ENCODE measurements at places on chromosomes 6 and 20.

GRCh38 chr20:25422032-25422431, 14.6 kb downstream of the GINS1 start:
- no peak for DNase-seq

DNA sequence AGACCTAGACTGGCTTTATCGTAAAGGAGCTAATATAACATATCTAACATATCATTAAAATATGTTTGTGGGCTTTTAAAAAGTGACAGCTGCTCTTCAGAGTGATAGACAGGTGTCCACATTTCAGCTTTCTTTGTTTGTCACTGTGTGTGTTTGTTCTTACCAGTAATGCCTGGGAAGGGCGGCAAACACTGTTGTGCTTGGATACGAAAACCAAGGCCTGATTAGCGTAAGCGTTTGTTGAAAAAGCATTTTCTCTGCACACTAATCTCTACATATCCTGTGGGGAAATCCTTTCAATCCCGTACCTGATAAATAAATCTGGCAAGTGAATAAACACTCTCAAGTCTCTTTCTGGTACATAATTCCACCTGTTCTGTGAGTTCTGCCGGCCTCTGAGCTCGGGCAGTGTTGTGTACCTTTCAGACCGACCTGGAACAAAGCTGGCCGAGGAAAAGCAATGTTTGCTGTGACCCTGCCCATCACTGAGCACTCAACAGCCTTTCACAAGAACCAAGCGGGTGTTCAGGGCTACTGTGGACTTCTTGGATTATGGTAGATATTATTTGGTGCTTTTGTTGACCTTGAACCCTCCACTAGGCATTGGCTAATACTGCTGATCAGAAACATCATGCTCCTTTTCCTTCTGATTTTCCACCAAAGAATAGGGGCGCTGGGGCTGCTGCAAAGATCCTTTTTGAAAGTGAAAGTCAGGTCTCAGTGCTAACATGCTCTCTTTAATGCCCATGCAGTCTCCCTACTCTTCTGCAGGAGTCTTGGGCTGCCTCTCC, 100.4 kb downstream of the CD83 start:
- no peak for DNase-seq

- DNase-seq, result no peak
Measured at GRCh38 chr20:31713312-31714273, 9.1 kb downstream of the BCL2L1 start.

- DNase-seq, result no peak
Measured at GRCh38 chr6:129203190-129203900, 320.4 kb downstream of the LAMA2 start.

DNA sequence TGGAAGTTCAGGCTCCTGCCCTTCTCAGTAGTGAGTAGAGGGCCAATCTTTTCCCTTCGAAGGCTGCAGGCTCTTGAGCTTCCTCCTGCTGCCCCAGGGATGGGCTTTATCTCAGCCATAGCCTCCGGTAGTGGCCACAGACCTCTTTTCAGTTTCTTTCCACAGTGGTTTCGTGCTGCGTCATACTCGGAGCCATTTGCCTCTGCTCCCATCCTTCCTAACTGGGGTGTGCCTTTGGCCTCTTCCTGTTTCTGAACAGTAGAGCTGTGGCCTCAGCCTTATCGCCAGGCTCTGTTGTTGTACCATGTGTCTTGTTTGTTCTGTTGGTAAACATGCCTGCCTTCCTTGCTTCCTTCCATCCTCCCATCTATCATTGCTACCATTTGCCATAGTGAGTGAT, 54.1 kb downstream of the TULP4 start:
- DNase-seq, result no peak

DNA sequence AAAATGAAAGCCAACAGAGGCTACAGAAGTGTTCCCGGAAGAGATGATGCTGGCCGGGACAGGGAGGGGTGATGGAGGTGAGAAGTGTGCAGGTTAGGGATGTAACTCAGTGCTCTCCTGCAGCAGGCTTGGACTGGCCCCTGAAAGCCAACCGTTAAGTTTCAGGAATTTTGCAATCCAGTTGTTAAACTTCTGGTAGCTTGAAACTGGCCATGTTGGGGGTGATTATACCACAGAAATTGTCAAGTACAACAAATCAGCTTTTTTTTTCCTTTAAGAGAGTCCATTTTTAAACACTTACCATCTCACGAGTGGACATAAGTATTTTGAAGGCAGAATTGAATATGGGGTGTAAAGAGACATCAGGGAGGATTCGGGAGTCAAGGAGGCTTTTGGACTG, 8.8 kb upstream of the SIRPB1 start:
- no peak for DNase-seq

GRCh38 chr6:110538416-110539160, 62.2 kb upstream of the SLC22A16 start:
- no peak for DNase-seq

- no peak for DNase-seq
Measured at GRCh38 chr6:145814035-145814500, 527 bp downstream of the FBXO30 start.

DNA sequence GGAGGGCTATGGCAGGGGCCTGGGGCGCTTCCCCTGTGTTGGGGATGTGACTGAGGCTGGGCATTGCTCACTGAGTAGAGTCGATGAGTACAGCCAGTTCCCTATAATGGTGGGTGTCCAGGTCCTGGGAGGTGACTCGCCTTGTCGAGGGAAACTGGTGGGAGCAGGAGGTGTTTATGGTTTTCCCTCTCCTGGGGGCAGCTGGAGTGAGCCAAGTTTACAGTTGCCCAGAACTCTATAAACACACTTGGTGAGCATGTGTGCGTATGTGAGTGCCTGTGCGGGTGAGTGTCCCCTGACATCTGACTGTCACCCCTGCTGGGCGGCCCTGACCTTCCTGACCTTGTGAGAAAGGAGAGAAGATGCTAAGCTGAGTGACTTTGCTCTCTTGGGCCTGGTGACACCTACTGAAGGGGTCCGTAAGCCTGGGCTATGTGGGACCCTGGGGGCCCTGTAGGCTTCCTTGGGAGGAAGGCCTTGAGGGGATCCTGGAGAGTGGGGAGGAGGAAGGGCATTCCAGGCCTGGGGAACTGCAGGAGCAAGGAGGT, 65.9 kb downstream of the VEGFA start:
- DNase-seq, result no peak

- DNase-seq, result no peak
Measured at GRCh38 chr6:27383011-27383410, 5.5 kb upstream of the ZNF391 start.

DNA sequence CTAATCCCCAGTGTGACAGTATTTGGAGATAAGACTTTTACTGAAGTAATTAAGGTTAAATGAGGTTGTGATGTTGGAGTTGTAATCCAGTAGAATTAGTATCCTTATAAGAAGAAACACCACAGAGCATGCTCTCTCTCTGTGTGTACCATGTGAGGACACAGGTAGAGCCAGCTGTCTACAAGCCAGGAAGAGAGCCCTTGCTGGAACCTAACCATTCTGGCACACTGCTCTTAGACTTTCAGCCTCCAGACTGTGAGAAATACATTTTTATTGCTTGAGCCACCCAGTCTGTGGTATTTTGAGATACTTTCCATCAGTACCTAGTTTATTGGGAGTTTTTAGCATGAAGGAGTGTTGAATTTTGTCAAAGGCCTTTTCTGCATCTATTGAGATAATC, 110.2 kb downstream of the PHF3 start:
- no peak for DNase-seq

DNA sequence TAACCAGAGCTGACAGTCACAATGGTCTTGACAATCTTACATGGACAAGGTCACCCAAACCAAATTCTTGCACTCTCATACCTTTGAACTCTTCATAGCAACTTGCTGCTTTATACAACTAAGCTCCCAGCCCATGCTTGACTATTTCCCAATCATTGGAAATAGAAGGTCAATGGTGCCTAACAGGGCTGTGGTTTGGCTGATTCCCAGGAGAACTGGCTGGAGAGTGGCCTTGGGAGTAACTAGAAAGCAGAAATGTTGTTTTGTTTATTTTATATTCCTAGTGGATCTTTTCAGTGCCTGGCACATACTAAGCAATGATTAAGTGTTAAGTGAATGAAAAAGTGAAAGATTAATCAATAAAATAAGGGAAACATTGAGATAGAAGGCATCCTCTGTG, 3.0 kb downstream of the SPINT4 start:
- no peak for DNase-seq

DNA sequence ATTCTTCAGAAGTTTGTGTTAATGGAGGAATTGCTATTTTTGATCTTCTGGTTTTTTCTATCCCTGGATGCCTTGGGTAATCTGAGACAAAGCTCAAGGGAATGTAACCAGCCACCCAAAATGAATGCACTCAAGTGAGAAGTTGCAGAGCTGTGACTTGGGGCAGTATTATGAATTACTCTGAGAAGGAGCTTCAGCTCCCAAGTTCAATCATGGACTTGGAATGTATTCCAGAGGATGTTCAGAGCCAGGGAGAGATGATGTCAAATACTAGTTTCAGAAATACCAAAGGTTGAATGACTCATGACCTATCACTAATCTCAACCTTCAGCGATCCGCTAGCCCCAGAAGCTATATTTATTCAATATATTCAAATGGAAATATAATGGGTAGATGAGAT, 375.2 kb upstream of the PLCB4 start:
- DNase-seq, result no peak

GRCh38 chr6:127343809-127344659, 625 bp upstream of the ECHDC1 start:
- no peak for DNase-seq

GRCh38 chr6:151564654-151565053, 70.8 kb downstream of the CCDC170 start:
- no peak for DNase-seq

- no peak for DNase-seq
Measured at GRCh38 chr20:35831029-35831428, 59.2 kb downstream of the PHF20 start.

- no peak for DNase-seq
Measured at GRCh38 chr6:122130026-122130348, 269.5 kb upstream of the HSF2 start.

GRCh38 chr6:168071620-168072019, 7.4 kb downstream of the FRMD1 start:
- DNase-seq, result no peak

GRCh38 chr20:53943522-53944291, 126.7 kb downstream of the BCAS1 start:
- DNase-seq, result no peak

DNA sequence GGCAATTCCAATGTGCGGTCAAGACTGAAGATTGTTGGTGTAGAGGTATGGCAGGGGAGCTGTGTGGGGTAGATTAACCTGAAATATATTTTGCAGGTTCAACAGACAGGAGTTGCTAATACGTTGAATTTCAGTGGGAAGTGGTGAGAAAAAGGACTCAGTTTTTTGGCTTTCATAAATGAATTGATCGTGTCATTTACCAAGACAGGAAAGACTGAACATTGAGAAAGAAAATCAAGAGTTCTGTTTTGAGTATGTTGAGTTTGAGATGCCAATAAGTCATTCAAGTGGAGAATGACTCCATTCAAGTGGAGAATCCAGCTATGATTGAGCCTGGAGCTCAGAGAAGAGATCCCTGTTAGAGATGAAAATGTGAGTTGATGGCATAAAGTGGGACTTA, 31.1 kb downstream of the NFYA start:
- DNase-seq, result no peak

DNA sequence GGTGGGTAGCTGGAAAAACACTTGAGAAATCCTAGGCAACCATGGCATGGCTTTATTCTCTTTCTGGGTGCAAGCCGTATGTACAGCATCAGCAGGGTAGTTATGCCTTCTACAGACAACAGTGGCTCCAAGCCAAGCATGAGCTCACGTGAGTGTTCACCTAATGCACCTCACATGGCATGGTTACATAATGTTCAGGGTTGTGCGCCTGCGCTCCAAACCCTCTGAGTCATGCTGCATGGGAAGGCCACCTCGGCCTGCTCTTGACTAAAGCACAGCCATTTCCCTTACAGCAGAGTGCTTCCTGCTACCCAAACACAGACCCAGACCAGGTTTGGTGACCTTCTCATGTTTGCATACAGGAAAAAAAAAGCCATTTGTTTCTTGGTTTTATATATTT, 96.2 kb downstream of the VIP start:
- DNase-seq, result no peak

DNA sequence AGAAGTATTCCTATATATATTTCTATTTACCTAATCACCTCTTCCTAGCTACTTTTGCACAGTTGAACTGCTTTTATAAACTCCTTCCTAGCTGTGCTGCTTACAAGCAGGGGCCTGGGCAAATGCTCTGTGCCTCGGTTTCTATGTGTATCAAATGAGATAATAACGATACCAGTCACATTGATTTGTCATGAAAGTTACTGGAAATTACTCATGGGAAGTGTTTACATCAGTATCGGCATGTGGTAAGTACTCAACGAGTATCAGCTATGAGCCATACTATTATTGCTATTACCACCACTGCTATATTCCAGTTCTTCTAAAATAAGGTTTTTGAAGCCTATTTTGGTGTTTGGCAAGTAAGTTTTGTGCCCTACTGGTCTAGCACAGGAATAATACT, 4.9 kb downstream of the LAMA4 start:
- no peak for DNase-seq

DNA sequence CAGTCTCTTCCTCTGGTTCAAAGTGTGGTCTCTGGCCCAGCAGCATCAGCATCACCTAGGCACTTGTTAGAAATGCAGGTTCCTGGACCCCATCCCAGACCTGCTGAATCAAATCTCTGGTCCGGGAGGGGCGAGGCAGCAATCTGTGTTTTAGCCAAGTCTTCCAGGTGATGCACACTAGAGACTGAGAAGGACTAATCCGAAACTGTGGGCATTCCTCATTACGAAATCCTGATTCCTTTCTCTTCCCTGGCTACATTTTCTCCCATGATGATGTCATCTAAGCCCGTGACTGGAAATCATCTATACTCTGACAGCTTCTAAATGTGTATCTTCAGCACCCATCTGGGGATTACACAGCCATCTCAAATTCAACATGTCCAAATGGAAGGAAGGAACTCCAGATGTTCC, 39.7 kb upstream of the PRND start:
- no peak for DNase-seq

- no peak for DNase-seq
Measured at GRCh38 chr20:16647875-16648597, 74.8 kb upstream of the KIF16B start.

DNA sequence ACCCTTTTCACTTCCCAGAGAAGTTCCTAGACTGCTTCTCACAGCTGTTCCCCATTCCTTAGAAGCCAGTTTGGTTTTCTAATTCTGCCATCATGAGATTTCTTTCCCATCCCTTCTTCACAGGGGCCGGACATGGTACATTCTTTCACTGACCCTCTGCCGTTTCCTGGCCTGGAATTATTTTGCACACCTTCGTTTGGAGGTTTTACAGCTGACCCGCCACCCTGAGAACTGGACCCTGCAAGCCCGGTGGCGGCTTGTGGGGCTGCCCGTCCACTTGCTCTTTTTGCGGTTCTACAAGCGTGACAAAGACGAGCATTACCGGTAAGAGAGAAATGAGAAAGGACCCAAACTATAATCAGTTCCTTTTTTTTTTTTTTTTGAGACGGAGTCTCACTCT, 4.2 kb downstream of the C6orf136 start:
- DNase-seq, result no peak

- no peak for DNase-seq
Measured at GRCh38 chr6:166687879-166688205, 60.8 kb upstream of the RPS6KA2 start.

GRCh38 chr6:145204301-145204700, 531.0 kb downstream of the EPM2A start:
- DNase-seq, result no peak

All from brain pericyte (primary cell).